Fibroblast of the aortic adventitia (primary cell): ENCODE measurements at places on chromosomes 4 and X.
A peak's percentile ranks its signal among the peaks of the same experiment; 100 is the strongest.

DNA sequence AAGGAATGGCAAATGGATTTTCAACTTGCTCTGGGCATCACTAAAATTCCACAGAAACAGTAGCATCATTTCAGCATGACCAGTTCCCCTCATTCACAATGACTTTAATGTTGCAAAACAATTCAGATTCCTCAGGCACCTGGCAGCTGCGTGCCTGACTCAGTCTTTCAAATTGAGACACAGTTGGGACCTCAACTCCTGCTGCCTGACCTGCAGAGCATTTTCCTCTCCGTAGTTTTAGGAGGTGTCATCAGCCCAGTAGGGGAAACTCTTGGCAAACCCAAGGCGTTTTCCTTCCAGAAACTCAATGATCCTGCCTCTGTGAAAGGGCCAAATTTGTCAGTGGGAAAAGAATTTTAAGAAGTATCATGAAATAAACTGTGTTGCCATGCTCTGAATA, 388.9 kb downstream of the SPRY1 start:
- DNase-seq = peak; percentile 98

- DNase-seq = peak; percentile 2
These were observed 63.8 kb downstream of the DLG3 start for GRCh38 chrX:70508296-70508911.

GRCh38 chrX:110258552-110258951, 59.3 kb downstream of the AMMECR1 start:
- DNase-seq = peak; percentile 55

DNA sequence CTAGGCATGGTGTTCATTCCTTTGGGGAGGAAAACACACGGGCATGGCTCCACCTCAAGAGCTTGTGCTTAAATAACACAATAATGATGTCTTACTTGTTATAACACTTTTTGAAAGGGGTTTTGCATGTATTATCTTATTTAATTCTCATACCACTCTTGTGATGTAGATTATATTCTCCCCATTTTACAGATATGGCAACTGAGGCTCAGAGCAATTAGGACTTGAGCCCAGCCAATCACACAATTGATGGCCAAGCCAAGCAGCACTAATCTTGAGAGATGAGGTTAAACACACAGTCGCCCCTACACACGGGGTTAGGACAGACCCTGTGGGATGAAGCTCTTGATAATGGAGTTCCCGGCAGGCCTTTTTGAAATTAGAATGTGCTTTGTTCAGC, 45.1 kb downstream of the BCORL1 start:
- no peak for DNase-seq

DNA sequence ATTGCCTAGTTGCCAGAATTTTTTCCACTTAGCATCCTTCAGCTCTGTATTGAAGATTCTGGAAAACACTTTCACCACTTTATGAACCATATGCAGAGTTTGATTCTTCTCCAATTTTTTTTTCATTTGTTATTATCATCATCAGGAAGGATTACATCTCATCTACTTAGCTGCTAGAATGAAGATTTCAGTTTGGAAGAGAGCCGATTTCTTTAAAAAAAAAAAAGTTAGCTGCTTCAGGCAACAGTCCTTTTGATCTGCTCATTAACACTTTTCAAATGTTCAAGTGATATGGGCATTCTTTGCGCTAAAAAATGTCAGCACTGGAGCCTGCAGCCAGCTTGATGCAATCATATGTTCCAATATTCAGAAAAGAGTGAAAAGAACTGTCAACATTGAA, 76.2 kb downstream of the ANTXR2 start:
- no peak for DNase-seq

- no peak for DNase-seq
These were observed 95.2 kb downstream of the SHROOM4 start for GRCh38 chrX:50718776-50719175.

GRCh38 chr4:58600290-58600689, 1490.1 kb upstream of the IGFBP7 start:
- DNase-seq = no peak

- DNase-seq = peak; percentile 19
These were observed 46.1 kb downstream of the CCDC158 start for GRCh38 chr4:76374798-76375197.

GRCh38 chr4:120215350-120215749, 148.7 kb upstream of the MAD2L1 start:
- DNase-seq = no peak

GRCh38 chr4:6134612-6135220, 65.6 kb downstream of the JAKMIP1 start:
- no peak for DNase-seq

DNA sequence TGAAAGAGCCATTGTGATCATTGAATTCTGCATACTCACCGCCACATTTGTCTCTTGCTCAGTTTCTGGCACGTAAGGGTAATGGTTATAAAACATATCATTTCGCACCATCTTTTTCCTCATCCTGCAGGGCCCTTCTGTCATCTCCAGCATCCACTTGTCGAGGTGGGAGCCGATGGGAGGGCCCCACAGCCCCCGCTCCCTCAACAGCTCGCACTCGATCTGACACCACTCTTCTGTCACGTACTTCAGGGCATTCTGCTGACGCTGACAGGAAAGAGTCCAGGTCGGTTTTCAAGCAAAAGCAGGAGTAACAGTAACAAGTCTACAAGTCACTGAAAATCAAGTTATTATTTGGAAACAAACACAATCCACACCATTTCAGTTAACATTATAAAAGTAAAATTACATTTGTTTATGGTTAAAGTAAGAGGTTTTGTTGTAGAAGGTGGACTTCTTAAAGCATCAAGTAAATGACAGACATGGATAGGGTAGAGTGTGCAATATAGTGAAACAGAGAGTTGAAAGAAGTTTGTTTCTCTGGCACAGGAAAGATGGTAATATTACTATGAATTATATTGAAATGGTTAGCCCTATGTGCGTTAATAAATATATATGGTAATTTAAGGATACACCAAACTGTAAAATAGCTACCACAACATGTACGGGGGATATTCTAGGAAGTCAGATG, 150.6 kb downstream of the CDS1 start:
- DNase-seq = no peak

GRCh38 chr4:101850698-101851097, 60.2 kb downstream of the BANK1 start:
- no peak for DNase-seq

GRCh38 chrX:916230-916599, 285.6 kb downstream of the SHOX start:
- no peak for DNase-seq

DNA sequence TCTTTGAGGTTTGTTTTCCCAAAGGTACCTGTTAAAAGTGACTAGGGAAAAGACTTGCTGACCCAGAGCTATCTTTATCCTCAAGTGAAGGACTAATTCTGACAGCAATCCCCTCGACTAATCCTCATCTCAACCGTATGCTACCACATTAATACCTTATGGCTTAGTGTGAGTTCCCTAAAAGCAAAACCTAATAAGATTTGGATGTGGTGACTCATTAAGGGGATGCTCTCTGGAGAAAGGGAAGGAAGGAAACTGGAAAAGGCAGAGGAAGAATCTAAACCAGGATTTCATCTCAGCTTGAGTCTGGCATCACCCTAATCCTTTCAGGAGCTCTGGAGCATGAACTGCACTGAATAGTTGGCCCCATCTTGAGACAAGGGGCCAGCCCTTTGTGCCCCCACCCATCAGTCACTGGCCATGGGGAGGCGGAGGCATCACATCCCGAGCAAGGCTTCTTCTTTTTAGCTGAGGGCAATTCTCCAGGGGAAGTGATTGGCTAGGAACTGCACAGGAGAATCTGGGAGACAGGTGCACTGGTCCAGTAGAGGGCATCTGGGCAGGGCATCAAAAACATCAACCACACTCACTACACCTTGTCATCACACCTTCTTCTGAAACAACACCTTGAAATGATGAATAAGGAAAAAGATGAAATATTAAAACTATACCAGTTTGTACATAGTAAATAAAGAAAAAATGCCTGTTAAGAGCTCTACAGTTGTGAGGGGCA, 6.9 kb upstream of the BBS7 start:
- no peak for DNase-seq

DNA sequence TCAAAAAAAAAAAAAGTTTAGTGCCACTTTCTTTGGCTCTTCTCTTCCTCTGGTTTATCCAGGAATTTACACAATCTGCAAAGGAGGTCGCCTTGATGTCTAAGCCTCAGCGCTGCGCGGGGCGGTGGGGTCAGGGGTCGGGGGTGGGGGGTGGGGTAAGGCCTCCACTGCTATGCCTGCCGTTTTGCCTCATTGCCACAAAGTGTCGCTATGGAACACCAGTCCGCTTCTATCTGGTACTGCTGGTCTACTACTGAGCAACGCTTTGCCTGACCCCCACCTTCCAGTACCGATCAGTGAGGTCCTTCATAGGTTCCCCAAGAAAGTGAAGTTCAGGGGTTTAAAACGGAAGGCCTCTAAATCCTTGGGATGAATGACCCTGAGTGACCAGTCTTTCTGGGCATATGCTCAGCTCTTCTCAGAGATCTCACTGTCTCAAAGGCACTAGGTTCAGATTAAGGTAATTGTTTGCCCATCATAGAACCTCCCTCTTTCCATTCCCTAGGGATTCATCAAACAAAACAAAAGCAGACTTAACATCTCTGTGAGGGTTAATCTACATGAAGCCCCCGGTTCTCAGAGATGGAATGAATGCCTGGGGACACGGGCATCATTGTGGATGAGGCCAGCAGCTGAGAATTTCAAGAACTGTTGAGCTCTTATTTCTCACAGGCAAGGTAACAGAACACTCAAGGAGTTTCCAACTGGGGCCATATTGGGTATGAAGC, 16.9 kb upstream of the TSR2 start:
- DNase-seq = no peak

- no peak for DNase-seq
These were observed 6.8 kb upstream of the SLC25A6 start for GRCh38 chrX:1398431-1399340.

- DNase-seq = no peak
These were observed 68.6 kb downstream of the DTHD1 start for GRCh38 chr4:36349938-36350549.

- peak; percentile 44 for DNase-seq
These were observed 54.3 kb downstream of the IGFBP7 start for GRCh38 chr4:57055886-57056285.

DNA sequence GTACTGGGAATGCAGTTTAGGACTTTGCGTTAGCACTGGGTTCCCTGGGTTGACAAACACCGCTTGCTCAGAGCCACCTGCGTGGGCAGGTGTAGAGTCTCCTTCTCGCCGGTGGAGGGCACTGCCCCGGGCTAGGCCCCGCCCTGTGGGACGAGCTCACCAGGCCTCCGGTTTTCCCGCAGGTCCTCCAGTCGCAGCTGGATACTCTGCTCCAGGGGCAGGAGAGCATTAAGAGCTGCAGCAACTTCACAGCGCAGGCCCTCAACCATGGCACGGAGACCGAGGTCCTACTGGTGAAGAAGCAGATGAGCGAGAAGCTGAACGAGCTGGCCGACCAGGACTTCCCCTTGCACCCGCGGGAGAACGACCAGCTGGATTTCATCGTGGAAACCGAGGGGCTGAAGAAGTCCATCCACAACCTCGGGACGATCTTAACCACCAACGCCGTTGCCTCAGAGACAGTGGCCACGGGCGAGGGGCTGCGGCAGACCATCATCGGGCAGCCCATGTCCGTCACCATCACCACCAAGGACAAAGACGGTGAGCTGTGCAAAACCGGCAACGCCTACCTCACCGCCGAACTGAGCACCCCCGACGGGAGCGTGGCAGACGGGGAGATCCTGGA, 49.2 kb upstream of the MND1 start:
- DNase-seq = no peak

- DNase-seq = peak; percentile 67
These were observed 6.7 kb upstream of the ERCC6L start for GRCh38 chrX:72245461-72246089.

GRCh38 chr4:186166852-186167512, 24.4 kb upstream of the CYP4V2 start:
- no peak for DNase-seq

DNA sequence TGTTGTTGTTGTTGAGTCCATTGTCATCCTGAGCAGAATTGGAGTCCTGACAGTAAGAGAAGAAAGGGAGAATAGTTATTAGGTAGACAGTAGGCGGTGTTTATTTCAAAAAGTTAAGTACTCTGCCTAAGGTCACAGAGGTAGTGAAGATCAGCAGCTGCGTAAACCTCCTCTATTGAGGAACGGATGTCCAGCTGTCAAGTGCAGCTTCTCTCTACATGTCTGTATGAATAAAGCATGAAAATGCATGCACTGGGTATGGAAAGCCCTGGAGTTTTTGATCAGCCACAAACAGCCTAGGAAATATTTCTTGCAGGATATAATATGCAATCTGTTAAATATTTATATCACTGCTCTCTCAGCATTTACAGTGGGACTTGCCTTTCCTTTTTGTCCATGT, 109.4 kb upstream of the CBLL2 start:
- no peak for DNase-seq

- no peak for DNase-seq
These were observed 300.5 kb downstream of the TRIML1 start for GRCh38 chr4:188439641-188440311.

GRCh38 chrX:20026278-20026677, 35.4 kb upstream of the BCLAF3 start:
- DNase-seq = peak; percentile 35

- peak; percentile 52 for DNase-seq
These were observed 247.6 kb upstream of the RPS6KA3 start for GRCh38 chrX:20514358-20514757.

DNA sequence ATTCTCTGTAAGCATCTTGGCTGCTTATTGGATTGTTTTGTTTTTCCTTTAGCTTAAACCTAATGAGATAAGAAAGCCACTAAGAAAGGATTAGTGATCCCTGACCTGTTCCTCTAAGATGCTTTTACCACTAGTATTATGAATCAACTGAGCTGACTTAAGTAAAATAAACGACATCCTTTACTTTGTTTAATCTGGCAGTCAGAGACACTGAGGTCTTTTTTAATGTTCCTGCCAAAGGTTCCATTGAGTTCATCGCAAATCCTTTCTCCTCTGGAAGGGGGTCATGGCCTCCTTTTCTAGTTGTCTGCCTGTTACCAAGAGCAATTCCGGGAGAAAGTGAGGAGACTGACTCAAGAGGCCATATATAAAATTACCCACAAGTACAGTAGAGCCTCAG, 1038.3 kb upstream of the SLIT2 start:
- peak; percentile 37 for DNase-seq

GRCh38 chr4:44760142-44760898, 34.0 kb upstream of the GNPDA2 start:
- DNase-seq = peak; percentile 65

GRCh38 chrX:48196745-48197201, at the start of gene SSX5:
Gene SSX5, minus strand, starts transcription at chrX:48196795. Its CDS starts 1,437 bp downstream, at chrX:48195358.
- DNase-seq = no peak
